Osteocyte (in vitro differentiated cells): ENCODE measurements at places on chromosomes 4 and X. TPM values are rescaled to one million over a fixed set of nuclear protein-coding genes. Genes with fewer than 3 reads are reported as not detected.

Gene DCLK2
- 12.6 and 14.1 TPM in 2 replicates for total RNA-seq

Gene HMX1
- 3.2 and 3.5 TPM in 2 replicates for total RNA-seq

Gene IL13RA1
- 78.7 and 79.4 TPM in 2 replicates for total RNA-seq

Gene CYBB
- total RNA-seq, result not detected in 2 replicates
